ENCODE measurements at places on chromosomes 5 and 9.

DNA sequence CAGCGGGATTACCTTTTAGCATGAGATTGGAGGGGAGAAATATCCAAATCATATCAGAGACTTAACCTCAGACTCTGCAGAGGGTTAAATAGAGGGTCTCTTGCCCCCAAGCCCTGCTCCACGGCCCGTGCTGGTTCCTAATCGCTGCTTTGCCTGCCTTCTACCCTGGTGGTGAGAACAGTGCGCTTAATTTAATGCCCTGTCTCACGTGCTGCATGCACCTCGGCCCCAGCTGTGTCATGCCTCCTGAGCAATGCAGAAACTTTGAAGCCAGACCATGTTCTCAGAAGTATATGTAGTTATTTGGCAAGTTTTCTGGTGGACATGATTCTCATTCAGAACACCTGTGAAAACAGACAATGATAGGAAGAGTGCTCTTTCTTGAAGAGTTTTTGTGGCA lies 1.4 kb downstream of the OTULIN start:
- DNase-seq: no peak

GRCh38 chr5:109253262-109253661 lies 156.5 kb downstream of the PJA2 start:
- DNase-seq: no peak

DNA sequence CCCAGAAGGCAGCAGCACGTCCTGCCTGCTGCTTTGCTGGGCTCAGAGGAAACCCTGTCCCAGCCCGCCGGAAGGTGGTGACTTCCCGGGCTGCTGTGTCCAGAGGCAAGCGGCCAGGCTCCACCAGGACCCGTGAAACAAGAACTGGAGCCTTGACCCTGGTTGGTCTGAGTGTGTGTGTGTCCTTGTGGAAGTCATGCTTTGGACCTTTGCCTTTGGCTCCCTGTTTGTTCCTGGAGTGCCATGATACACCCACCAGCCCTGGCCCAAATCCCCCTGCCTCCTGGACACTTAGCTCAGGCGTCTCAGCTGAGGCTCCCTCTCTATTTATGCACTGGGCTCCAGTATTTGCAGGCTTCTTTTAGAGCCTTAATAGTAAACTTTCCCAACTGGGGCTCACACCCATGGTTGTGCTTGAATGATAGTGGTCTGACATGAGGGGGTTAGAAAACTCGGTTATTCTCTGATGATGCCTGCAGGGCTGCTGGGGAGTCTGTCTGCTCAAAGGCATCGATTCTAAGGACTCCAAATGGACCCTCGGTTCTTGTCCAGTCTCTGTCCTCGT lies 72.2 kb downstream of the C9orf50 start:
- no peak for DNase-seq

GRCh38 chr5:167177736-167178135 lies 1113.7 kb upstream of the WWC1 start:
- DNase-seq: no peak

- DNase-seq: no peak
Measured at GRCh38 chr9:93186215-93186945, 2.4 kb downstream of the WNK2 start.

DNA sequence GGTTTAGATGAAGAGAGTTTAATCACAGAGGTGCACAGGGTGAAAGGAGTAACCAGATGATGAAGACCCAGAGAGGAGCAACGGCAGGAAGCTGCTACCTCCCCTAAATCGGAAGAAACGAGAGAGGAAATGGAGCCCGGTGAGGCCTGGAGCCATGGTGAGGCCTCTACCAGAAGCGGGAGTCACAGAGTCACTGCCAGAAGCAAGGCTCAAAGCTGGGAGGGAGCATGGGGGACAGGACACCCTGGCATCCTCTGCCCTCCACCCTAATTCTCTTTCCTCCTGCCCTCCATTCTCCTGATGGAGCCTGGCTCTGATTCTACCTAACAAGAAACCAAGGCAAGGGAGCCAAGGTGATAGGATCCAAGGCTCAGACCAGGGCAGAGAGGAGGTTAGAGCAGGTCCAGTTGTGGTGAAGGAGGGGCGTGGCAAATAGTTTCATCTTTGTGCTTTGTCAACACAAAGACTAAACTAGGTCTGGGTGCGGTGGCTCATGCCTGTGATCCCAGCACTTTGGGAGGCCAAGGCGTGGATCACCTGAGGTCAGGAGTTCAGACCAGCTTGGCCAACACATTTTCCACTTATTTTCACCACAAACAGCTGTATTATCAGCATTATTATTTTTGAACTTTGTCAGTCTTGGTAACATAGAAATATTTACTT lies 134.4 kb upstream of the RAI14 start:
- no peak for DNase-seq

DNA sequence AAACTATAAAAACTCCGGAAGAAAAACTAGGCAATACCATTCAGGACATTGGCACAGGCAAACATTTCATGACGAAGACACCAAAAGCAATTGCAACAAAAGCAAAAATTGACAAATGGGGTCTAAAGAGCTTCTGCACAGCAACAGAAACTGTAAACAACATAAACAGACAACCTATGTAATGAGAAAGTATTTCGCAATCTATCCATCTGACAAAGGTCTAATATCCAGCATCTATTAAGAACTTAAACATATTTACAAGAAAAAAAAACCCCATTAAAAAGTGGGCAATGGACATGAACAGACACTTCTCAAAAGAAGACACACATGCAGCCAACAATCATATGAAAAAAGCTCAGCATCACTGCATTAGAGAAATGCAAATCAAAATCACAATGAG lies 498.6 kb downstream of the HINT1 start:
- DNase-seq: no peak

GRCh38 chr5:5331848-5332247 lies 90.6 kb upstream of the ICE1 start:
- DNase-seq: no peak

- no peak for DNase-seq
Measured at GRCh38 chr5:116492776-116493175, 81.8 kb downstream of the SEMA6A start.

DNA sequence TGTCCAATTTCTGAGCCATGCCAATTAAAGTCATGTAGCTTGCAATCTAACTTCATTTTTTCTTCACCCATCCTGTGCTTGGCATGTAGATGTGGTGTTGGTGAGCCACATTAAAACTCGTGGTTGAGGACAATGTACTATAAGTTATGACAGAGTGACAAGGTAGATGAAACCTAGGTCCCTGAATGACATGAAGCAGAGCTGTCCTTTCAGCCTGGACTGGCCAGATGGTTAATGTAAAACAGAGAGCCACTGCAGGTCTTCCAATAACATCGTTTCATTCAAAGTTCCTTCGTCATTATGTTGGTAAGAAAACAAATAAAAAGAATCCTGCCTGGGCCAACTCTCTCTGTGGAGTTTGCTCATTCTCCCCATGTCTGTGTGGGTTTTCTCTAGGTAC lies 856.5 kb upstream of the SEMA6A start:
- DNase-seq: no peak

GRCh38 chr9:93200989-93201334 lies 17.0 kb downstream of the WNK2 start:
- no peak for DNase-seq

DNA sequence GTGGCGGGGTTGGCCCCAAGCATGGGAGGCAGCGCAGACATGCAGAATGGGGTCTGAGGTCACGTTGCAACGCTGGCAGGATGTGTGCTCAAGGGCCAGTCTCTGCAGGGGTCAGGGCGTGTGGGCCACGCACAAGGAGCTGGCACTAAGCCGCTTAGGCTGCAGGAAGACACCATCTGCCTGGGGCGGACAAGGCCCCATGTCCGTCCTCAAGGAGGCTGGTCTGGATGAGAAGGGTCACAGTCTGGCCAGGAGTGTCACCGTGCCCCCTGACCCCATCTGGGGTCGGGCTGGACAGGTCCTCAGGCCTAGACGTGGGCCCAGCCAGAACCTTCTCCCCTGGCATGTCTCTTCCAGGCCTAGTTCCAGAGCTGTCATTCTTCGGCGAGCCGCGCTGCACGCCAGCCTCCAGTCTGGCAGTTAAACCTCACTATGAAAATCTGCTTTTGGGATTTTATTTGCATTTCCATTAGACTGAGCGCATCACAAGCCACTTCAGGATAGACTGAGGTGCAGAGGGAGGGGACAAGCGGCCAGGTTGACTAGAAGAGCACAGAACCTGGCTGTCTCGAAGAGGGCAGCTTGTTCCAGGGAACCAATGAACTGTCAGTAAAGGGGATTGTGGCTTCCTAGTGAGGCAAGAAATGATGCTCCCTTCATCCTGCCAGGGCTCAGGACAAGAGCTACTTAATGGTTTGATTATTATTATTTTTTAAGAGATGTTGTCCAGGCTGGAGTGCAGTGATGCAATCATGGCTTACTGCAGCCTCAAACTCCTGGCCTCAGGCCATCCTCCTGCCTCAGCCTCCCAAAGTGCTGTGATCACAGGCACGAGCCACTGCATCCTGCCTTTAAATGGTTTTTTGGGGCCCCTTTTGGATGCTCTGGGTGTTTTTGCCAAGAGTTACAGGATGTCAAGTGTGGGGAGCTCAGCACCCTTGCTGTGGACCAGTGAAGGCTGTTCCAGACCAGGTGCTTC lies 4.3 kb downstream of the BRD3OS start:
- DNase-seq: no peak

DNA sequence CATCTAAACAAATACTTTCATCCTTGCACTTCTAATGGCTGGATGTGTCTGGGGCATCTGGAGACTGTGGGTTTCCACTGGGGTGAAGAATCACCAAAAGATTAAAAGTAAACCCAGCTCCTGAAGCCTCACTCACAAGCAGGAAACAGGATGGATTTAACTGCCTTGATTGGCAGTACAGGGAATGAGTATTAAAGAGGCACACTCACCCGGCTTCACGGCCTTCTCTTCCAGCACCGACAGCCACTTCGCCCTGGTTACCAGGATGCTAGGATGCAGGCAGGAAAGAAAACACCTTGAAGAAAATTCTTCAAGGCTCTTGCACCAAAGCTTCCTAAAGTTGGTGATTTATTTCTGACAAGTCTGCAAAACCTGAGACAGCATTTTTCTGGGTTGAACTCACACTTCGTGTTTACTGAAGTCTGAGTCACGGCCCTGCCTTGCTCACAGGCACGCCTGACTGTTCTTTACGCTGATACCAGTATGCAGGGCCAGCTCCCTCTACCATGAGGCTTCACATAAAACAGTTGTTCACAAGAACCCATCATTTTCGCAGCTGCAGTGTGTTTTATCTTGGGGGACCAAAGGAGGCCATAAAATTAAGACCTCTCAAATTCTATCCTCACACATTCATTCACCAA lies 56.5 kb upstream of the ZNF354A start:
- peak; percentile 87 for DNase-seq

DNA sequence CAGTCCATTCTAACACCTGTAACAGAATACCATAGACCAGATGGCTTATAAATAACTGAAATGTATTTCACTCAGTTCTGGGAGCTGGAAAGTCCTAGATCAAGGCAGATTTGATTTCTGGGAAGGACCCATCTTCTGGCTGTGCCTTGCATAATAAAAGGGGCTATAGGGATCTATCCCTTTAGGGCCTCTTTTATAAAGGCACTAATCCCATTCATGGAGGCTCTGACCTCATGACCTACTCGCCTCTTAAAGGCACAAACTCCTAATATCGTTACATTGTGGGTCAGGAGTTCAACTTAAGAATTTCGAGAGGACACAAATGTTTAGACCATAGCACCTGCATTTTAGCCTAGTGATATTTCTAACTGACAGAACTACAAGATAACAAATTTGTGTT lies 619.0 kb downstream of the CDH18 start:
- DNase-seq: no peak

DNA sequence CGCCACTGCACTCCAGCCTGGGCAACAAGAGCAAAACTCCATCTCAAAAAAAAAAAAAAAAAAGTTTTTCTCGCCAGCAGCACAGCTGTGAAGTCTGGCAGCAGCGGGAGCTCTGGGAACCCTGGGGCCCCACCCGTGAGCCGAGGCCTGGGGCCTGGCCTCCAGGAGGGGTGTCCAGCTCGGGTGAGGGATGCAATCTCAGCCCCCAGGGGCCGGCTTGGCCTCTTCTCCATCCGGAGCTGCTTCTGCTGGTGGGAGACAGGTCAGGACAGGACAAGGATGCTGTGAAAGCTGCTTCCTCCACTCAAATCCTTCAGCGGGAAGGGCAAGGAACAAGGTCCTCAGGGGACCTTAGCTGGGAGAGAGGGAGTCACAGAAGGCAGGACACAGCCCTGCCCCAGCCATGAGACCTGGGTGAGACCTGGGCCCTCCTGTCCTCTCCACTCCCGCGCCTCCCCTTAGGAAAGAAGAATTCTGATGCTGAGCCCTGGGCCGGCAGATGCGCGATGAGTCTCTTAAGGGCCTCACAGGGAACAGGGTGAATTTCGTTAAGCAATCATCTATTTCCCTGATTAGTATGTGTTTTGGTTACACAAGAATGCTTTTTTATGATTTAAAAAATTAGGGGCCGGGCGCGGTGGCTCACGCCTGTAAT lies 30.6 kb downstream of the PLPP7 start:
- no peak for DNase-seq

DNA sequence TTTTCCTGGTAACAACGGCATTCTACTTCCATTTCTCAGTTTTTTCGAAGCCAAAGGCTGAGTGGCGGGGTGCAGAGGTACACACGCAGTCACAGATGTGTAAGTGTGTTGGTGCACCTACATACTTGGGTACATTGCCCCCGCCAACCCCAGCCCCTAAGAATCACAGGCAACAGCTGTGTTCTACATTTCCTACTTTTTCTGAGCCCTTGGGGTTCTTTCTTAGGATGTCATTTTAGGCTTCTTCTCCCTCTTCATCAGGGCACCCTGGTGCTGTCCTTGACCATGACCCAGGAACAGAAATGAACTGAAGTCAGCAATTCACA lies 104.8 kb downstream of the PAX5 start:
- DNase-seq: no peak

- DNase-seq: no peak
Measured at GRCh38 chr5:433836-434235, 9.1 kb upstream of the EXOC3 start.

GRCh38 chr5:180739271-180739670 lies 587 bp downstream of the OR2Y1 start:
- peak; percentile 34 for DNase-seq

DNA sequence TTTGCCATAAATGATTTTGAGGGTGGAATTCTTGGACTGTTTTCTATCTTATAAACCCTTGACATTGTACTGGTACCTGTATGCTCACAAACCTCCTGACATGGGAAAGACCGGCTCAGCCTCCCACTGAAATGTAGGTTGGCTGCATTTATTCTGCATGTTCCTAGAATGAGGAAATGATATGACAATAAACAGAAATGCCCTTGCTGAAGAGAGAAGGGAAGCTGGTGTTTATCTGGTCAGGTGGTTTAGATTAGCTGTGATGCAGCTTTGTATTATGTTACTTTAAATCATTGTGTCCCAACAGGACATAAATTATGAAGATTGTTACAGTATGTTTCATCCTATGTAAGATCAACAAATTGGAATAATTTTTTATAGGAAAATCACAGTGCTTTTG lies 23.1 kb upstream of the CATSPER3 start:
- DNase-seq: no peak

- DNase-seq: no peak
Measured at GRCh38 chr9:121185178-121185745, 16.4 kb downstream of the RAB14 start.

GRCh38 chr5:665956-666711 lies 27.0 kb downstream of the TPPP start:
- DNase-seq: no peak

- no peak for DNase-seq
Measured at GRCh38 chr9:121220996-121221663, 19.5 kb upstream of the RAB14 start.

- DNase-seq: peak; percentile 72
Measured at GRCh38 chr9:129863059-129863690, 27.9 kb downstream of the USP20 start.

GRCh38 chr9:136720251-136720897 lies 8.0 kb downstream of the DIPK1B start:
- DNase-seq: no peak

GRCh38 chr9:112009656-112010055 lies 113.0 kb downstream of the UGCG start:
- no peak for DNase-seq

GRCh38 chr9:89026876-89027275 lies 35.6 kb downstream of the S1PR3 start:
- no peak for DNase-seq

Data from brain microvascular endothelial cell (primary cell).